NCI-H2029 treated with DMSO at 0.1 percent for 48 hours (cell line): ENCODE measurements at places on chromosomes 2 and 18.

- DNase-seq = no peak
Measured at GRCh38 chr2:15786901-15787300, 153.4 kb upstream of the MYCN start.

DNA sequence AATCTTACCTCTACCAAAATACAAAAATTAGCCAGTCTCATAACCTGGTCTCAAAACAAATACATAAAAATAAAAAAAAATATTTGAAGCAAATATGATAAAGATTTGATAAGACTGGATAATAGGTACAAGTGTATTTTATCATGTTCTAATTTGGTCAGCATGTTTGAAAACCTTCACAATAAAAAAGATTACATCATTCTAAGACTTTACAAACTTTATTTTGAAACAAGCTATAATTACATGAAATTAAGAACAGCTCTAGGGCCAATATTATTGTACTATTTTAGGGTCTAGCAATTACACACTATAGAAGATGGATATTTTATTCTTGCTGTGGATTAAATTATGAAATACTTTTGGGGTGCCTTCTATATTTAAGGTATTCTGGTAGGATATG is 29.4 kb upstream of the MCM6 start:
- no peak for DNase-seq

GRCh38 chr2:162333968-162334367 is 10.0 kb upstream of the GCA start:
- DNase-seq = no peak

GRCh38 chr2:237294460-237294859 is 119.5 kb downstream of the COL6A3 start:
- no peak for DNase-seq

DNA sequence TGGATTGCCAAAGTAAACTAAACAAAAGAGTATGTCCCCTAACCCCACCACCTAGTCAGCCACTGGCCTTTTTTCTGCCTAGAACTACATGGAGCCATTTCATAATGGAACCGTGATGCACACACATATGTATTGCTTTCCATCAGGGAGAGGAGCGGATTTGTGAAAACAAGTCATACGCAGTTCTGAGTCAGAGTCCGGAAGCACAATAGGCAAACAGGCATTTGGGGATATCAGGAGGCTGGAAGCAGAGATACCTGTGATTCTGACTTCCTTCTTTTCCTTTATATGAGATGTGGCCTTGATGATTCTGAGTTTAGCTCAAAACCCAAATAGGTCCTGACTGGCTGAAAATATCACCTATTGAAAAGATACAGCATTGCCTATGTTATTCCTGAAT is 93.5 kb downstream of the TMEM163 start:
- no peak for DNase-seq
